ENCODE measurements at places on chromosomes 7 and 10.

GRCh38 chr7:18872344-18872743 is 245.1 kb downstream of the TWIST1 start:
- DNase-seq = no peak

GRCh38 chr7:131957338-131958020 is 401.1 kb upstream of the PODXL start:
- DNase-seq = no peak

- no peak for DNase-seq
Observed at GRCh38 chr10:57017356-57018037, 656.4 kb upstream of the ZWINT start.

- DNase-seq = peak; percentile 38
Observed at GRCh38 chr7:105934572-105935185, 28.4 kb upstream of the CDHR3 start.

DNA sequence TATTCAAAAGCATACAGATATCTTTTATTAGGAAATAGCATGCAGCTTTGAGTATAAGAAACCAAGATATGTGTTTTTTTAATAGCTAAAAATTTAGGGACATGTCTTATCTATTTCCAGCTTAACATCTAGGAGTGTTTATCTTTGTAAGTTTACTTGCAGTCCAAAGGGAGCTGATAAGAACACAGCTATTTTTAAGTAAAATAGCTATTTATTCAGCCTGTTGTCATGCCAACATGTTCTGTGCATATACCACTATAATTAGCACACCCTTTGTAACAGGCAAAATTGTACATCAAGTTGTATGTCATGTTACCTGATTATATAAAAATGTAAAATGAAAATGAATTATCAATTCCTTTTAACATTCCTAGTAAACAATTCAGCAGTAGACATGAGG is 29.6 kb downstream of the FAM133B start:
- DNase-seq = no peak

DNA sequence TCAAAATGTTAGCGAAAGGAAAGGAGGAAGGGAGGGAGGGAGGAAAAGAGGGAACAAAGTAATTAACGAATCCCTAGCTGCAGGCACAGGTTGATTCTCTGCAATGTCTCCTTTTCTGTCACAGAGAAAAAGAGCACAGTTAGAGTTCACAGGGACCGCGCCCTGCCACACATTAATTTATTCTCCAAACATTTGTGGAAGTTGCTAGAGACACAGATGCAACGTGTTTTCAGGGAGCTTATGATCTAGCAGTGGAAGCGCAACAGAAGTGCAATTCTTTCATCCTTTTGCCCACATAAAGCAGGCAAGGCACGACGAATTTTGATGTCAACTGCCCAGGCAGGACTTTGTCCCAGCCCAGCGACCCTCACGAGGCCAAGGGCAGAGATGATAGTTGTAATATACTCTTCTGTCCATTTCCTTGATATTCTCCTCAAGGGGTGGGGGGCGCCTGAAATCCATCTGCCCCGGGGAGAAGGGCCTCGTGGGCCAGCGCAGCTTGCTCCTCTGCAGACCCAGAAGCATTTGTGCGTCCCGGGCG is 101.7 kb upstream of the ZNF438 start:
- no peak for DNase-seq

- DNase-seq = no peak
Observed at GRCh38 chr10:79292026-79292766, 55.1 kb upstream of the PPIF start.

- no peak for DNase-seq
Observed at GRCh38 chr7:149719912-149720335, 53.5 kb downstream of the ZNF467 start.

- no peak for DNase-seq
Observed at GRCh38 chr7:67764289-67764688, 767.7 kb downstream of the TYW1 start.

DNA sequence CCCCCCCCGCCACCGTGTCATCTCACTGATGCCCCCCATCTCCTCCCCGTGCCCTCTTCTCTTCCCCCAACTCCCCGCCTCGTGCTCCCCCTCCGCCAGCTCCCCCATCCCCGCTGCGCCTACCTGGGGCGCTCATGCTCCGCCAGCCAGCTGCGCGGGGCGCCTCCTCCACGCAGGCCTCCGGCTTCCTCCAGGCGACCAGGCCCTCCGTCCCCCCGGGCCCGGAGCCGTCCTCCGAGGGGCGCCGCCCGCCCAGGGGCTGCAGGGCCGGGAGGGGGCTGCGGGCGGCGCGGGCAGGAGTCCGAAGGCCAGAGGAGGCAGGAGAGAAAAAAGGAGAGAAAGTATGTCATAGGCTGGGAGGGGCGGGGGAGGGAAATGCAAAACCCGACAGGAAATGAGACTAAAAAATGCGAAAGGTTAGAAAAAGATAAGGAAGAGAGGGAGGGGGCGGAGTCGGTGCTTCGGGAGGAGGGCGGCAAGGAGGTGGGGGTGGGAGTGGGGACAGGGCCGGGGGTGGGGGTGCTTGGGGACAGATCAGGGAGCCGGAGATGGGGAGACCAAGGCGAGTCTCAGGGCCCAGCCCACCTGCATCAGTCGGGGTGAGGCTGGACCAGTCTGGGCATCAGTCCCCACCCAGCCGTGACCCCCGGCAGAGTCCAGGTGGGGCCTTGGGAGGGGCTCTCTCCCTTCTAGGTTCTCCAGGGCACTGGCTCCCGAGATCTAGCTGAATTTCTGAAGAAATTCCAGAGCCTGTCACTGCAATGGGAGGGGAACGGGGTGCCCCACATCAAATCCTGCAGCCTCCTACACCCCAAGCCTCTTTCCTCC is at the start of gene CARD11:
Gene CARD11, minus strand, starts transcription at position 324 of the 828 bp plus-strand sequence. CDS start 85,361 bp downstream, outside the sequence.
- no peak for DNase-seq

- no peak for DNase-seq
Observed at GRCh38 chr7:126605553-126605952, 647.2 kb downstream of the GRM8 start.

DNA sequence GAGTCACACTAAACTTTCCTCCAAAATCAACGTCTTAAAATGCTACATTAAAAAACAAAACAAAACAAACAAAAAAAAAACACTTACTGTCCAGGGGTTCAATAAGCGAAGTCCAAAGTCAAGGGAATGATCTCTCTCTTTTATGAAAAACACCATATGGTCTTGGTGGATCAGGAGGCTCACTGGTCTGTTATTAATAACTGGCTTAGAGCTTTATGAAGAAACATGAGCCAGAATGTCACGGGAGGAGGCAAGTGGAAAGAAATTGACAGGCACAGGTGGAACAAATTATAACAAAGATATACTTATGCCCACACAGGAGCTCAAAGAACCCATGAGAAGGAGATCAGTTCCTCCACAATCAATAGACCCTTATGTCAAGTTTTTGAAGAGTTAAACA is at the start of gene MRLN:
Gene MRLN, minus strand, starts transcription at position 189 of the 400 bp plus-strand sequence.
- peak; percentile 14 for DNase-seq

DNA sequence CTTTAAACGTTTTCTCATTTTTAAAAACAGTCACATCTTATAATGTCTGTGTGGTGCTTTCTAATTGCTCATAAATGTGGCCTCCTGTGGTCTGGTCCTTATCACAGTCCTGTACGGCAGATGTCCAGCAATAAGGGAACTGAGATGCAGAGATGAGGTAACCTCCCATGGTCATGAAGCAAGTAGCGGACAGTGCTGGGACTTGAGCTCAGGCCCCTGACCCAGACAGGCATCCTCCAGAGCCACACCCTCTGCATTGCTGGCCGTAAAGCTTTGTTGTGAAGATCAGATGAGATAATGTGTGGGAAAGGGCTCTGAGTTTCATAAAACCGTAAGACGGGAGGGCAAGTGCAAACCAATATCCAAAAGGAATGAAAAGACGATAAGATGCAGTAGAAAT is 48.2 kb downstream of the DYNC2I1 start:
- DNase-seq = no peak

GRCh38 chr10:26800468-26800867 is 60.3 kb downstream of the ABI1 start:
- DNase-seq = no peak

- no peak for DNase-seq
Observed at GRCh38 chr10:80487791-80488538, 33.9 kb downstream of the TSPAN14 start.
